ENCODE measurements at places on chromosomes 3 and 15. TPM values are rescaled to one million over a fixed set of nuclear protein-coding genes. Genes with fewer than 3 reads are reported as not detected.

DNA sequence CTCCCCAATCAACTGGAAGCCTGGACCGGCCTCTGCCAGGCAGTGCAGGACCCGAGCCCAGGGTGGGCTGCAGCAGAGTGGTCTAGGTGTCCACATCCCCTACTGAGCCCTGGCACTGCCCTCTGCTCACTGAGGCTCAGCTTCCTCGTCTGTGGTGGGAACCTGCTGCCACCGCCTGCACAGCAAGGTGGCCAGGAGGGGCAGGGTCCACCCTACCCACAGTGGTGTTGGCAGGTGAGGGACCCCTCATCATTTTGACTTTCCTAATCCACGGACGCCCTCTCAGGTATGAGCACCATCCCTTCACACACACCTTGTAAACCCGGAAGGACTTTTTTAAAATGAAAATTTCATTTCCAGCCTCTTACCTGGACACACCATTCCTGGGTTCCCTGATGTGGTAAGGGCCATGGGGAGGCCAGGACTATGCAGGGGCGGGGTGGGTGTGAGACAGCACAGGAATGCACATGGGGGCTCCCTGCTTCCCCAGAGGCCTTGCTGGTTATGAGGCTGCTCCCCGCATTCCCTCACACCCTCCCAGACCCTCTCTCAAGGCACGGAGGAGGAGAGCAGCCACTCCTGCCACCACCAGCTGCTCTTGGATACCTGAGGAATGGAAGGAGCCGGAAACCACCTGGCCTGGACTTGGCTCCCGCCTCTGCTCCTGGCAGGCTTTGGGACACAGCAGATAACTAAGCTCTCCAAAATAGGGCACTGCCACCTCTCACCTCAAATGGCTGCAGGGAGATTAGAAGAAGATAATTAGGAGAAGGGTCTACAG, 185.9 kb upstream of the TPM1 start:
- no peak for DNase-seq

DNA sequence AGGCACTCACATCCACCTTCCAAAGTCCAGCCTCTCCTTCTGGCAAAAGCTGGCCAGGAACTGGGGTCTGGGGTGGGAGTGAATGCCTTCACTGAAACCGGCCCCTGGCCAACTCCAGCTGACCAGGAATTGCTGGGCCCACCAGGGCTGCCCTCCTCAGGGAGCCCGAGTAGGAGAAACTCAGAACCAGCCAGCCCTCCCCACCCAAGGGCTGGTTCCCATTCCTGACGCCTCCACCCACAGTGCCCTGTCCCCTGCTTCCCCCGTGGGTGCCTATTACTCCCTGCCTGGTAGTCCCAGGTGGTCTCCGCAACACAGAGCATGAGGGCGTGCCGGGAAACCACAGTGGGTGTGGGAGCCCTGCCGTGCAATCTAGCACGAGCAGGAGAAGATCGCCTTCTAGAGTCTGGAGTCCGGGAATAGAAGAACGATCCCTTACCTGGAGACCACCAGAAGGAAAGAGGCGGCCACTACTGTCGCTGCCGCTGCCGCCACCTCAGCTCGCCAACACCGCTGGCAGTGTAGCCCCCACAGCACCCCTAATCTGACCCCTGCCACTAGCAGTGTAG, 178.8 kb downstream of the POTEB3 start:
- DNase-seq = no peak

DNA sequence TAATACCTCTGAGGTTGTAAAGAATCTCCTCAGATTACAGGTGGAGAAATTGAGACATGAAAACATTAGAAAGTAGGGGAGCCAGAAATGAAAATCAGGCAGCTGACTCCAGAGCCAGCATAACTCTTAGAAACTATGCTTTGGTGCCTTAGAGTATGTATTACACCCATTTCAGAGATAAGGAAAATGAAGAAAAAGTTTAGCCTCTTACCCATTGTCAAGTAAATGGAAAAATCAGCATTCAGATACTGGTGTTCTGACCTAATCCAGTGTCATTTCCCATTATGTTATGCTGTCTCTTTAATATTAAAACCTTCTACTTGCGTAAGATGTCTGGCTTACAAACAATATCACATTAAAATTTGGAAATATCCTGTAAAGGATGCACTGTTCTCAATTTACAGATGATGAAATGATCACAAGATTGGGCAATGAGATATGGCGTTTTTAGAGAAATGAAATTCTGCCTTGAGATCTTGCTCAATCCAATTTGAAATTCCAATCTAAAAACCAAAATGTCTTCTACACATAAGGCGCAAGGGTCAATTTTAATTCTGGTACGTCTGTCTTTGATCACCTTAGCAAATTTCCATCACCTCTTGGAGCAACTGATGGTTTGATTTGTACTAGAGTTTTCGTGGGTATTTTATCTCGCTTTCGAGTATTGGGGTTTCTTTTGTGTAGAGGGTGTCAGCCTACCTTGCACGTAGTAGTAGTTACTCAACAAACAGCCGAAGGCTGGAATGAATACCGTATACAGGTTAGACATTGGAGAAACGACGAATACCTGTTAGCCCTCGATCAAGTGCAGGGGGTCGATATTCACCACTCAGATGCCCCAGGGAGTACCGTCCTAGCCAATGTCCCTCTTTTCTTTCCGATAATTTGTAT, 902 bp upstream of the ZCWPW2 start:
- no peak for DNase-seq

MORC1 gene
- total RNA-seq = not detected

DNA sequence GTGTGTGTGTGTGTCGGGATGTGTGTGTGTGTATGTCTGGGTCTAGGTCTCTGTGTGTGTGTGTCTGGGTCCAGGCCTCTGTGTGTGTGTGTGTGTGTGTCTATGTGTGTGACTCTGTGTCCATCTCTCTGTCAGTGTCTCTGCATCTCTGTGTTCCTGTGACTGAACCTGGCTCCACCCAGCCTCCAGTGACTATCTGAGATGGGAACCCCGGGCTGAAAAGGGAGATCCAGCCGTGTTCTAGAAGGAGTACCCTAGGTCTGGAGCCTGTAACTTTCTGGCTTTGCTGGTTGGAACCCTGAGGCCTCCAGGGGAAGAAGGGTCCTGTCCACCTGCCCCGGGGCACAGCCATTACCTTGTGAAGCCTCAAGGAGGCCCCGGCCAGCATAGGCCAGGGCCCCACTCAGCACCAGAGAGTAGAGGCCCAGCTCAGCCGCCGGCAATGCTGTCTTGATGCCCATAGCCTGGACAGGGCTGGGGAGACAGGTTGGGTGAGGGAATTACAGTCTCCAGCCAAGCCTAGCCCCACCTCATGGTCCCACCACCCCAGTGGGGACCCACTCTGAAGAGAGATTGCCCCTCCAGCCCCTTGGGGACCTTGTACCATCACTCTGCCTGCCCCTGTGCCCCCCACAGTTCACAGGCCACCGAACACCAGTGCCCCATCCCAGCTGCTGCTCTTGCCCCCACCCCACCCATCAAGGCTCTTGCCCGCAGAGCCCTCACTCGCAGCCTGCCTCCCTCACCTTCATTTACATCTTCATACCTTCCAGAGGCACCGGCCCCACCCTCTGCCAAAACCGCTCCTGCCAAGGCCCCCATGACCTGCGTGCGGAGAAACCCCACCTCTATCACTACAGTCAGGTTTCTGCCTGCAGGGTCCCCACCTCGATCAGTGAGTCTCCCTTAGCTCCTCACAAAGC, 2.0 kb downstream of the HHATL start:
- no peak for DNase-seq

CEMIP gene
- 0.46 TPM for total RNA-seq
